Spleen (tissue), 13 donors: ENCODE measurements at places on chromosomes 6 and 20. TPM values are rescaled to one million over a fixed set of nuclear protein-coding genes. Genes with fewer than 3 reads are reported as not detected.

The ENPP1 gene
- total RNA-seq, result 4.8 TPM

The SLC13A3 gene
- total RNA-seq, result 1.7 TPM

The CASS4 gene
- total RNA-seq, result 14.6 TPM

The MUCL3 gene
- not detected for total RNA-seq

The ADA gene
- 20.5 TPM for total RNA-seq

The VSX1 gene
- not detected for total RNA-seq

The SLC35F1 gene
- total RNA-seq, result 1.2 TPM

The TREML4 gene
- not detected for total RNA-seq

The CYP39A1 gene
- total RNA-seq, result 2.8 TPM

The NMBR gene
- total RNA-seq, result not detected

The GHRH gene
- not detected for total RNA-seq

The CLVS2 gene
- total RNA-seq, result not detected

The C6orf141 gene
- total RNA-seq, result not detected

The SNAP25 gene
- total RNA-seq, result not detected
